Activated naive CD4-positive, alpha-beta T cell treated with anti-CD3 and anti-CD28 coated beads, Interleukin-2, amount 50 U/mL, for 72 hours (primary cell): ENCODE measurements at places on chromosomes 3 and 15.

DNA sequence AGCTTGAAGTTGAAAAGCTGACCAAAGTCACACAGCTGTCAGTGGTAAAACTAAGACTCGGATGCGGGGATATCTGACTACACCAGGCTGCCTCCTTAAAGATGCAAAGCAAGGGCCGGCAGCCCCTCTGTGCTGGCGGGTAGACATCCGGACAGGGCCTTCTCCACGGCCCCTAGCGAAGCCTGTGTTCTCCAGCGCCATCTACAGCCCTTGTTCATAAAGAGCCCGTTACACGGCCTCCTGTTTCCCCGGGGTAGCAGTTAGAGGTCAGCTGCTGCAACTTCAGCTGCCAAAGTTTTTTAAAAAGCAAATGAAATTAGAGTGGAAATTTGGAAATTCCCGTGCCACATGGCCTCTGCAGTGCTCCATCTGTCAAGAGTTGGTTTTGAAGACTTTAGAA is 383.0 kb downstream of the TBL1XR1 start:
- peak; percentile 27 for DNase-seq

DNA sequence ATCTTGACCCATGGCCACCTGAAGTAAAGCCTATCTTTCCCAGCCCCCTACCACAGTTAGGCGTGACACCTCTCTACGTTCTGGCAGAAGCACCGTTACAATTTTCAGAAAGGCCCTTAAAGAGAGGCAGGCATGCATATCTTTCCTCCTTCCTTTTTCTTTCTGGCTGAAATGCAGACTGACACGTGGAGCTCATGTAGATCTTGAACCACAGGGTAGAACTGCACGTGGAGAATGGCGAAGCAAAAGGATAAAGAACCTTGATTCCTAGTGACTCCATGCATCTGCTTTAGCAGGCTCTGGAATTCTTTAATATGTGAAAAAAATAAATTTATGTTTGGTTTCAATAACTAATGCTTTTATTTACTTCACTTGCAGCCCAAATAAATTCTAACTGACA is 166.6 kb downstream of the CPNE4 start:
- DNase-seq = no peak

- no peak for DNase-seq
Observed at GRCh38 chr15:41836713-41837454, 1.8 kb upstream of the PLA2G4B start.

- peak; percentile 60 for DNase-seq
Observed at GRCh38 chr3:122668930-122669730, 11.5 kb upstream of the PARP14 start.

GRCh38 chr3:5494905-5495519 is 307.5 kb downstream of the EDEM1 start:
- DNase-seq = no peak

DNA sequence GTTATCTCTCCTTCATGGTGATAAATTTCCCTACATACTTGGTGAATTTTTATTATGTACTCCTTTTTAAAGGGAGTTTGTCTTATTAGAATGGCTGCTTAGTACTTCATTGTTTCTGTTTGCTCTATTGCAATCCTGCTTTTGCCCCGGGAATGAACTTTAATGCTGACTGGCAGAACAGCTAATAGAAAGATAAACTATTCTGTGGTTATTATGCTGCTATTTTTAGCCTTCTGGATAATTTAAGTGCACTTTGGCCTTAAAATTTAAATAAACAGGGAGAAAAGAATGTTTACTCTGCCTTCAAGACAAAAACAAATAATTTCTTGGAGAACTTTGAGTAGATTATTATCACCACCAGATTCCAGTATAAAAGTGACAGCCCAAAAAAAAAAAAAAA is 413.8 kb upstream of the CCDC54 start:
- no peak for DNase-seq

GRCh38 chr15:73981761-73982221 is 10.3 kb downstream of the STOML1 start:
- no peak for DNase-seq

GRCh38 chr3:30632065-30632464 is 25.7 kb downstream of the TGFBR2 start:
- DNase-seq = no peak

GRCh38 chr3:20909511-20909910 is 723.5 kb upstream of the SGO1 start:
- DNase-seq = no peak

- DNase-seq = no peak
Observed at GRCh38 chr15:57118013-57118799, 199.8 kb downstream of the TCF12 start.

DNA sequence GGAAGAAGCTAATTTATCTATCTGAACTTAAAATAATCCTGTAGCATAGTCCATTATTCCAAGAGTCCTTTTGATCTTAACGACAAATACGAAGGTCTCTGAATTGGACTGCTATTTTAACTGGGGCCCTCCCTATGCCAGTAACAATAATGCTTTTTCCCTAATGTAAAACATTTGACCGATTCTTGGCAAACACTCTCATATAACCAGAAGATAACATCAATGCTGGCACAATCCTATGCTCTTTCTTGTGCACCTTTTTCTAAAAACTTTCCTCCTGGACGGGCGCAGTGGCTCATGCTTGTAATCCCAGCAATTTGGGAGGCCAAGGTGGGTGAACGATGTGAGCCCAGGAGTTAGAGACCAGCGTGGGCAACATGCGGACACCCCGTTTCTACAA is 3.9 kb downstream of the LRRFIP2 start:
- no peak for DNase-seq

DNA sequence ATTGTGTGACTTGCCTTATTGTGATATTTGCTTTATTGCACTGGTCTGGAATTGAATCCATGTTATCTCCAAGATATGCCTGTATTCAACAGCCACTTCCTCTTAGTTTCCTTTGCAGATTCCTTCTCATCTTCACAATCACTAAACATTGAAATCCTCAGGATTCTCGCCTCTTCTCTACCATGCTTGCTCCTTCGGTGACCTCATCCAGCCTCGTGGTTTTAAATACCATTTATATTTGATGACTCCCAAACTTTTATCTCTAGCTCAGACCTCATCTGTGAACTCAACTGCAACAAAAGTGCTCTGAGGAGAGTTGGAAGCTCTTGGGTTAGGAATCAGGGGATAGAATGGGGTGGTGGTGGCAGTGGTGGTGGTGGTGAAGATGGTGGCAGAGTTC is 19.9 kb downstream of the POLR2M start:
- DNase-seq = no peak

DNA sequence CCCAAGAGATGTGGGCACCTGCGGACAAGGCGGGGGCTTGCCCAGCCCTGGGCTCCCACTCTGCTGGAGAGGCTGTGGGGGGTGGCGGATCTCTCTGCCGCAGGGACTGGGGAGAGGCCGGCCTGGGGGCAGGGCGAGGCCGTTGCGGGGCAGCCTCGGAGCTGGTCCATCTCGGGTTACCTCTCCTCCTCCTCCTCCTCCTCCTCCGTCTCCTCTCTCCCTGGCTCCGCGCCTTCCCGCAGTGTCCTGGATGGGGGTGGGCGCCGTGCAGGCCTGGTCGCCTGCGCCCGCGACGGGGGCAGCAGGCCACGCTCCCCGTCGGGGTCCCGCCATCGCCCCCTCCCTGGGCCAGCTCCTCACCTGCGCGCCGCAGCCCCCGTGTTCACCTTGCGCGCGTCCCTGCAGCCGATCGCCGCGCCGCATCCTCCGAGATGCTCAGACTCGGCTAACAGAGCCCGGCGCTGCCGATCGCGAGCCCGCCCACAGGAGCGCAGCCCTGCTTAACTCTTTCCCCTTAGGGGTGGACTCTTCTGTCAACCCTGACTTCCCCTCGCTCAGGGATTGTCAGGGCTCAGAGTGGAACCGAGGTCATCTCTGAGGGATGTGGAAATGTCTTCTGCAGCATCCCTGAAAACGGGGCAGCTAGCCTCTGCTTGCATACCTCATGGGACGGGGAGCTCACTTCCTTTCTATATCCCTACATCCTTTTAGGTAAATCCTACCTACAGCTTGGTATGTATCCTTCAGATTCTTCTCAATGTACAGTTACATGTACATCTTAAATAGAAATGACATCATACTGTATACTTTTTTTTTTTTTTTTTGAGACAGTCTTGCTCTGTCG is at the start of gene PRRT3:
TSS of gene PRRT3 (minus strand) at position 447 of the 844 bp plus-strand sequence. CDS start 2,293 bp downstream, outside the sequence.
- DNase-seq = no peak

DNA sequence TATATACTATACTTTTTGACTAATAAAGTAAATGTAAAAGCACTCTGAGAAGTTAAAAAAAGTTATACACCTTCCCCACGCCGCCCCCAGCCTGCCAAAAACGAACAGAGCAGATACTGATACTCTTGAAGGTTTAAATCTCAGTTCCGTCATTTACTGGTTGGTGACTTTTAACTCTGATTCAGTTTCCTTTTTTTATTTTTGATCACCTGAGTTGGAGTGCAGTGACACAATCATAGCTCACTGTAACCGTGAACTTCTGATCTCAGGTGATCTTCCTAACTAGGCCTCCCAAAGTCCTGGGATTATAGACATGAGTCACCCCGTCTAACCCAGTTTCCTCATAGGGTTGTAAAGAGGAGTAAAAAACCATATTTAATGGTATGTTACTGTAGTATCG is 3.3 kb upstream of the TIPIN start:
- no peak for DNase-seq

DNA sequence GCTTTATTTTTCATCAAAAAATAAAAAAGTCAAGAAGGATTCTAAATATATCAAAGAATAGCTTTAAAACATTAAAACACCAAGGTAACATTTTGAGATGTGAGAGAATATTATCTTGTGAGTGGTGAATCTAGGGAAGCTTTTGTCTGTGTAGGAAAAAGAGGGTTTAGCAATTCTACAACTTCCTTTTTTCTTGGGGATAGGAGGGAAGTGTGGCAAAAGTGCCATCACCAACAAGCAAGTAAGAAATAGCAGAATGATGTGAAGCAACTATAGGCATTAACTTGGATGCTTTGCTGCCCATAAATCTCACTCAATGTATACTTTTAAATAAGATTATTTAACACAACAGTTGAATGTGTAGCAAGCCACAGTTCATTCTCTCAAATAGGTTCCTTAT is 57.8 kb upstream of the SUCLG2 start:
- no peak for DNase-seq

DNA sequence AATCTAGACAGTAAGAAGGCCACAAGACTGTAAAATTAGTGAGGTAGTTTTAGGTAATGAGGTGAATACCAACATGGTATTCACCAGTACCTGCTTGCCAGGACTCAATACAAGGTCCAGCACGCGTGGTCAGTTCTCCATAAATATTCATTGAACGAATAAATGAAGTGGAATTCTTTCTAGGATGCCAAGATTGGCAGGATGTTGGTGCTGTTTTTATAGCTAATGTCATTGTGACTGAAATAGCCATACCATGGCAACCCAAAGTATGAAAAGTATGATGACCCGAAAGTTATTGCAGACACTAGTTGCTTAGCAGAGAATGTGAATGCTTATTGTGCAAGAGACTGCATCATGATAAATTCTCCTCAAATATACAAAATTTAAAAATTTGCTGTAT is 307.2 kb downstream of the KCNH8 start:
- no peak for DNase-seq

DNA sequence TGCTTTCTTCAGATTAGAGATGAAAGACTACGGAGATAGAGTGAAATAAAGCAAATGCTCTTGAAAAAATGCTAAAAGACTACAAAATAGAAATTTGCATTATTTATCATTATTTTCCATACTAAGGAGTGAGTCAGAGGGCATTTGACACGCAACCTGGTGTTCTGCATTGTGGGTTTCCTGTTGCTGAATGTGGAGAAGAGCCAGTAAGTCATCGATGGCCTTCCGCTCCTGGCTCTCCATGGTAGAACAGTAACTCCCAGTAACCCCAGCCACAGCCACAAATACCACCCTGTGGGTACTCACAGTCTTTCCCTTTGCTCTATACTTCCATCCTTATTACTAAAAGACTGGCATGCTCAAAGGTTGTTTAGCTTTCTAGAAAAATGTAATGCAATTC is 61.5 kb downstream of the CGGBP1 start:
- DNase-seq = peak; percentile 74

- DNase-seq = no peak
Observed at GRCh38 chr3:61936344-61936937, 375.1 kb downstream of the PTPRG start.

GRCh38 chr3:149519912-149520311 is 45.4 kb downstream of the TM4SF4 start:
- no peak for DNase-seq

DNA sequence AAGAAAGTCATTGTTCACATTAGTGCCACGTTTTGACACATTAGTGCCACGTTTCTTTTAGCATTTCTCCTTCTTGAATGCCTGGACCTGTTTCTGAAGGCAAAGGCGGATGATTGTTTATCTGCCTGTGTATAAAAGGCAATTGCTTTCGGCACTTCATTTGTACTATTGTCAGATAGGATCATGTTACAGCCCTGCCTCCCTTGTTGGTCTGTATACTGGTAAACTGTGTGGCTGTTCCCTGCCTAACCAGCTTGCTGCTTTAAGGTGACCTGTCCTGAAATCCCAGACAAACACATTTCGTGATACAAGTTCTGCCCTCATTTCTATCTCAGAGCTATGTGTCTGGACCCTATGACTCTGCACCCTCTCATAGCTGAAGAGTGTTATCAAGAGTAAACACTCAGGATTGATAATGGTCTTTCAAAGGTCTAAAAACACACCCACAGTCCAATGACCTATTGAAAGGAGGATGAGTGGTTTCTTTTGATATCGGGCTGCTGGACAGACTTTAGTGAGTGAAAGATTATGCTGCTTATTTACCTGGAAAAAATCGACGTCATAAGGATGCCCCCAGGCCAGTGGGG is 276.3 kb upstream of the MCTP2 start:
- DNase-seq = no peak

- DNase-seq = peak; percentile 93
Observed at GRCh38 chr15:72473614-72474465, at the start of gene ARIH1. TSS of gene ARIH1 (plus strand) at chr15:72474330. CDS start at chr15:72474640, 310 bp downstream.

DNA sequence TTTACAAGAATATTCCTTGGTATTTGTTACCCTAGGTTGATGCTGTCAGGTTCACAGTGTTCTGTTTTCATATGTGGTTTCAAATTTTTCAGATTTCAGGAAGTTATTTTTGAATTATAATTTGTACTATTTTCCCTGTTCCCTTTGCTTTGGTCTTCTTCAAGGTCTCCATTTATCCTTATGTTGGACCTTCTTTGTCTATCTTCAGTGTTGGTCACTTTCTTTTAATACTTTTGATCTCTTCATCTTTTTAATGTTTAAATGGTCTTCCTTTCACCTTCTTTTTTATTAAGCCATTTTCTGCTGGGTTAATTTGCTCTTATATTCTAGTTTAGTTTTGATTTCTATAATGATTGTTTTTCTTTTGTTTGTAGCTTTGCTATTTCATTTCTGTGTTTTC is 61.3 kb downstream of the KLHL25 start:
- no peak for DNase-seq
